ENCODE measurements at places on chromosomes 7 and 10. TPM values are rescaled to one million over a fixed set of nuclear protein-coding genes. Genes with fewer than 3 reads are reported as not detected.

PPP1R17 gene
- total RNA-seq = not detected

TIMM23B gene
- 17.3 TPM for total RNA-seq

RAPGEF5 gene
- total RNA-seq = 0.63 TPM

PTF1A gene
- not detected for total RNA-seq

ING3 gene
- 19.0 TPM for total RNA-seq

FAM13C gene
- not detected for total RNA-seq

SLC39A12 gene
- not detected for total RNA-seq

TRIM73 gene
- 8.2 TPM for total RNA-seq

CHAT gene
- total RNA-seq = not detected

PON1 gene
- total RNA-seq = not detected

FANK1 gene
- not detected for total RNA-seq

DNA sequence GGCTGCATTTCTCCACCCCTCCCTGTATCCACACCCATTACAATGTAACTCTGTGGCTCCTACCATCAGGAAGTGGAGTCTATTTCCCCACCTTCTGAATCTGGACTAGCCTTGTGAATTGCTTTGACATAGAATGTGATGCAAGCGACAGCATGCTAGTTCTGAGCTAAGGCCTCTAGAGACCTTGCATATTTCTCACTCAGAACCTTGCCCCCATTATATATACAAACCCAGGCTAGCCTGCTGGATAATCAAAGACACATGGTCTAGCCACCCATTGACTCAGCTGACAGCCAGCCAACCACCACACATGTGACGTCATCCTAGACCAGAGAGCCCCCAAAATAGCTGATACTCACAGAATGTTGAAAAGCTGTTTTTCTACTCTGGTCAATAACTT lies 77.9 kb downstream of the CCDC71L start:
- no peak for DNase-seq

DNA sequence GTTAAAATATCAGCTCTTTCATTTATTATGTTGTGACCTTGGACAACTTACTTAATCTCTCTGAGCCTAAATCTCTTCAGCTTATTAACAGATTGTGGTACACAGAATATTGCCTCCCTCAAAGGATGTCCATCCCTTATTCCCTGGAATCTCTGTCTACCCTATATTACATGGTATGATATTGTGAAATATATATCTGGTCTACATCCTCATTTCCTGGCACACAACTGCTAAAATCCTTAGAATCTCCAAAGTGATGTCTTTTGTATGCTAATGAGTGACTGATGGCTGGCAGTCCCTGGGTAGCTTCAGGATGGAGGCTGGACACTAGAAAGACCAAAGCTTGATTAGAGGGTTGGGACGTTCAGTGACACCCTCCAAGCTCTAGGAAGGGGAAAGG lies 25.8 kb downstream of the ZNF438 start:
- no peak for DNase-seq

DNA sequence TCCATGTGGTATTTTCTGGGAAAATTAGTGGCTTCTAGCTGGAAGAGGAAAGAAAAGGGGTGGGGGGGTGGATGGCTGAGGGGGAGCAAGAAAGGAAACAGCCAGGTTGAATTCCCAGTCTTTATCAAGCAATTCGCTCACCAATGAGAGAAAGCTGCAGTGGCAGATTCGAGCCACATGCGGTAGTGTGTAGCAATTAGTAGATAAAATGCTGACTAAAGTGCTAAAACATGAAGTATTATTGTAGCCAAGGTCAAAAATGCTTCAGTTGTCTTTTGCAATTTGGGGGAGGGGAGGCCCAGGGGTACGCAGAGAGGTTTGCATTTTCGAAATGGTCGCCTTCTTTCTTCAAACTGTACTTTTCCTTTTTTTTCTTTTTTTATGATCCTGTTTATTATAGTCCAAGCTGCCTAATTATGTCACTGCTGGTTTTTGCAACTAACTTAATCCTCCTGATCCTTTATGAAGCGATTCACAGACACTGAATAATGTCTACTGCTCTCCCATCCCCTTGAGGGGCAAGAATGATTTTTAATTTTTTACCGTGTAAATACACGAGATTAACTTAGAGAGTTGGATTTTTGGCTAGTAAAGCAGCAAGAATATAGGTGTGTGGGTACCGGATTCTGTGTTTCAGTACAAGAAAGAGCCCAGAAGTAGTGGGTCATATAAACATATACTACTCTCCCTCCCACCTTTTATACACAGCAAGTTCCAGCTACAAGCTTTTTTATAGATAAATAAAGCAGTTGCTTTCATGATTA lies 3.6 kb upstream of the ARID5B start:
- DNase-seq = peak; percentile 37

DNA sequence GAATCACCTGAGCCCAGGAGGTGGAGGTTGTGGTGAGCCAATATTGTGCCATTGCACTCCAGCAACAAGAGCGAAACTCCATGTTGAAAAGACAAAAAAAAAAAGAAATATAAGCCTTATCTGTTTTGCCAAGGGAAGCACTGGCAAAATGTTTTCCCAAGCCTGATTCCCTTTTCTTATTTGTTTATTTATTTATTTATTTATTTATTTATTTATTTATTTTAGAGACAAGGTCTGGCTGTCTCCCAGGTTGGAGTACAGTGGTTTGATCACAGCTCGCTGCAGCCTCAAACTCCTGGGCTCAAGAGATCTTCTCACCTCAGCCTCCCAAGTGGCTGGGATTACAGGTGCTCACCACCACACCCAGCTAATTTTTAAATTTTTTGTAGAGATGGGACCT lies 44.2 kb downstream of the SVOPL start:
- no peak for DNase-seq

- DNase-seq = no peak
Observed at GRCh38 chr10:70435241-70436085, 6.0 kb downstream of the NODAL start.

DNA sequence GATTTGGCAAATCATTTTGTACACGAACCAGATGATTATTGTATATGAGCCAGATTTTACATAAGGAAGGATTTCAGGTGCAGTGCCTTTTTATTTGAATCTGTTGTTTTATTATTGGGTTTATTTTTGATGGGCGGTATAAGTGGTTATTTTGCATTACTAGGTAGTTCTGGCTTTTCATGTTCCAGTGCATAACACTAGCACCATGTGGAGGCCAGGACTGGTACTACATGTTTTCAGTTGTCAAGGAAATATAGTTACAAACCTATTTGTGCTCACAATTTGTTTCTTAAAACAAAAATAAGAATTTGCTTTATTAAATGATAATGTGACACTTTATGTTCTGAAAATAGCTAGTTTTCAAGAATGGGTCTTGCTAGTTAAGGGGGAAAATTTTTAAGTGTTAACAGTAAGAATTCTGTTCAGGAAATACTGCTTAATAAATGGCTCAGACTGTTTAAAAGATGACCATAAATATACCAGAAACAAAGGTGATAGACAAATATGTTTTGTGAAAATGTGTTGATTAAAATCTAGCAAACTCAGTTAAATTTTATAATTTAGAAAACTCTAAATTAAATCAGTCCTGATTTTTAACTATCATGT lies 7.1 kb upstream of the SEMA3E start:
- DNase-seq = no peak

- peak; percentile 77 for DNase-seq
Observed at GRCh38 chr7:924541-925231, 29.8 kb downstream of the ADAP1 start.

DNA sequence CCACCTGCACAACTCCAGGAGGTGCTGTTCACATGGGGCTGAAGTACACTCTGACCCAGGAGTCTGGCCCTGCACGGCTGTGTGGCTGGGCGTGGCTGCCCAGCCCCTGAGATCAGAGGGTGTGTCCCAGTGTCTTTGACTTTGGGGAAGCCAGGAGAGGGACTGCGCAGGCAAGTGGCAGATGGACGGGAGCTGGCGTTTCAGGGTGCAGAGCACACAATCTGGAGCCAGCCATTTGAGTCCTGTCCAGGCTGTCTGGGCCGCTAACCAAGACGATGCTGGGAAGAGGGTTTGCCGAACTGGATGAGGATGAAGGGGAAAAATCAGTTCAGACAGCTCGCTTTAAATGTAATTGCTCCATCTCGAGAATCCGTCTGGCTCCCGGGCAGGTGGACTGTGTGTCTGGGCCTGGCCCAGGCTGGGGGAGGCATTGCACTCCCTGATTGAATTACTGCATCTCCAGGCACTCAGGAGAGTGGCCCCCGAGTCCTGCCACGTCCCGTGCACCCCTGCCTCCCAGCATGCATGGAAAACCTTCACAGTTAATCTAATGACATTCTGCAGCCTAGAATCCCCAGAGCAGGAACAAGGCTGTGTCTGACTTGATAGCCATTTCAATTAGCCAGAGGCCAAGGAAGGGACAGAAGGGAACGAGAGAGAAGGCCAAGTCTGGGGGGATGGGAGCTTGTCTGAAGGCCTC lies 120.8 kb upstream of the NANOS1 start:
- DNase-seq = no peak

DNA sequence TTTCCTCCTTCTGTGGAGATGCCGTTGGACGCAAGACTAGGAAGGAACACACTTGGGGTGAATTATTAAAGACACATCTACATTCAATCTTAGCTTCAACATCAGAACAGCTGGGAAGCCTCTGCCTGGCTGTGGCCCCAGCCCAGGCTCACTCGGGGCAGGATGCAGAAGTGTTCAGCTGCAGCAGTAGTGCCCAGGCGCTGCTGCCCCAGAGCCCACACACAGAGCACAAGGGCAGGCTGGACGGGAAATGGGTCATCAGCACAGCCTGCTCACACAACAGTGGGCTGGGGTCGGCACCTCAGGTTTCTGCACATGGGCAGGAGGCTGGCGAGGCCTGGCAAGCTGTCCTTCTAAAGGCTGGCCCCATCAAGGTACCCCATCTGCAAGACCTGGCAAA lies 42.5 kb downstream of the NOD1 start:
- DNase-seq = no peak

- no peak for DNase-seq
Observed at GRCh38 chr10:28631896-28632583, 45.3 kb upstream of the BAMBI start.

- no peak for DNase-seq
Observed at GRCh38 chr7:41145656-41146055, 557.2 kb downstream of the INHBA start.

DNA sequence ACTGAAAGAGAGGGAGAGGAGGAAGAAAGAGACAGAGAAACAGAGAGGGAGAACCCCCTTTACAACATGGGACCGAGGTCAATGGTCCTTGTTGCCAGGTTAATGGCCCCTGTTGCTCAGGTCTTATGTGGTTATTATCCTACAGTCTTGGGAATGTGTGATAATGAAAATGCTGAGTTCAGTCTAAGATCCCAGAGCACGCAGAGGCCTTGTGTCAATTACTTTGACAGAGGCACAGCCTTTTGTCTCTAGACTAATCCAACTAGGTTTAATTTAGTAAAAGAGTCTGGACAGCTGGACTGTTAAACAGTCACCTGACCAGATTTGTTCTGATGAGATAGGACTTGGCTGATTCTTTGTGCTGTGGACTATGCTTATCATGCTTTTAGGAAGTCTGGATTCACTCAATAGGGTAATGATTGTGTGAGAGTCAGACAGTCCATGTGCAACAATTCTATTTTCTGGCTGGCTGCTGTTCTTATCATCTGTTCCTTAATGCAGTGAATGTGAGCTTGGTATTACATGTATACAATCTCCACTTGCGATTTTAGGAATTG lies 157.4 kb upstream of the MAGI2 start:
- no peak for DNase-seq

GRCh38 chr7:118734541-118734940 lies 510.0 kb downstream of the ANKRD7 start:
- no peak for DNase-seq
